ENCODE measurements at places on chromosomes 3 and 15. TPM values are rescaled to one million over a fixed set of nuclear protein-coding genes. Genes with fewer than 3 reads are reported as not detected.

DNA sequence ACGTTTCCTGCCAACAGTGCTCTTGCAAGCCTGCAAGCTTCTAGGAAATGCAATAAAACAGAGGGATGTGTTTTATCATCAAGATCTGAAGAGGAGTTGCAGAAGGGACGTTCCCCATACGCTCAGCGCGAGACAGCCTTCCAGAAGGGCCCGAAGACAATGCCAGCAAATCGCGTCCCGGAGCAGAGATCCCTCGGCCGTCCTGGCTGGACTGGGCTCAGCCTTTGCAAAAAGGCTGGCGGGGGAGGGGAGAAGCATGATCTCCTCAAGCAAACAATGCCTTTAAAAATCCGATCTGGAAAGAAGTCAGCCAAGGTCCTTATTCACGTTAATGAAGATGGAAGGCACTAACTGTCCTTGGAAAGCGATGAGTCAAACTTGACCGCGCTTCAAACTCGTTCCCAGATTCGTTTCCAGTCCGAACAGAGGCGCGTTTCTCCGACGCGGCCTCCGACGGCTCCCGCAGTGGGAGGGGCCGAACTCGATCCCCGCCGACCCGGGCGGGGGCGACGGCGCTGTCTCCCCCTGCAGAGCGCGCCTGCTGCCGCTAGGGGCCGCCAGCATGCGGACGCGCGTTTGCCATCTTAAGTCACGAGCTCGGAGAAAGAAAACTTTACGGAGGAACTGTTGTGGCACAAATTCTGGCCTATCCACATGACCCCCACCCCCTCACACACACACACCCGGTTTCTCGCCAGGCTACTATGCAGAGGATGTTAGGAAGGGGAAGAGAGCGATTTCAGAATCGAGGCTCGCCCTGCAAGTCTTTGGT, 5.5 kb downstream of the BCL6 start:
- H3K27me3 ChIP-seq, result no peaks in the 10 kb centered on the region
- peaks cover 63% of the 10 kb centered on the region for H3K4me1 ChIP-seq
- peak overlapping the region; percentile 51 for H3K4me3 ChIP-seq

GRCh38 chr15:50119063-50120040, at the start of gene ATP8B4:
Gene ATP8B4 (minus strand): TSS chr15:50119233. CDS start chr15:50106966, 12,267 bp downstream.
- H3K4me3 ChIP-seq, result no peak within 1 kb of the TSS
- no peaks in the 10 kb centered on the region for H3K27me3 ChIP-seq
- no peaks in the 10 kb centered on the region for H3K4me1 ChIP-seq

GRCh38 chr15:62545467-62546227, 380.6 kb upstream of the C2CD4B start:
- no peaks in the 10 kb centered on the region for H3K27me3 ChIP-seq
- H3K4me3 ChIP-seq, result no peak overlapping the region
- DNase-seq, result no peak
- no peaks in the 10 kb centered on the region for H3K36me3 ChIP-seq
- peaks cover 10% of the 10 kb centered on the region for H3K4me1 ChIP-seq

GRCh38 chr3:188257384-188258026, 103.5 kb downstream of the LPP start:
- DNase-seq, result no peak
- no peaks in the 10 kb centered on the region for H3K27me3 ChIP-seq
- H3K27ac ChIP-seq, result no peak overlapping the region
- H3K36me3 ChIP-seq, result no peaks in the 10 kb centered on the region

The GABRA5 gene
- not detected for total RNA-seq

- H3K36me3 ChIP-seq, result no peaks in the 10 kb centered on the region
- H3K27ac ChIP-seq, result no peak overlapping the region
- DNase-seq, result no peak
- H3K4me1 ChIP-seq, result peaks cover 6% of the 10 kb centered on the region
- no peaks in the 10 kb centered on the region for H3K27me3 ChIP-seq
Observed at GRCh38 chr3:42608581-42608980, 8.1 kb downstream of the NKTR start.

DNA sequence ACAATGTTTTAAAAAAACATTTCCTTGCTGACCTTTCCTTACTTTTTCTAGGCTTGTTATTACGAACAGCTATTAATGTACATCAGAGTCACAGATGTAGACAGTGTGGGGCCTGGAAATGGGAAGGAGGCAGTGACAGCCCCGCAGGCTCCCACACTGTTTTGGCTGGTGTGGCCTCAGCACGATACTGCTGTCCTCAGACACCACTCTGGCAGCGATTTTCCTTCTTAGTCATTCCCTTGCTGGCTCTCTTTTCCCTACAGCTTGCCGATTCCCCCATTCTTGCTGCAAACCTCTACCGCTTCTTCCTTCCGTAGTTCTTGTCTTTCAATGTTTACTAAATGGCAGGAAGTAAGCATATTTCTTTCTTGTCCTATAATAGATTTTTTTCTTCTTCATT, 113.1 kb downstream of the ABI3BP start:
- H3K4me3 ChIP-seq, result no peak overlapping the region
- H3K27ac ChIP-seq, result no peak overlapping the region
- no peaks in the 10 kb centered on the region for H3K27me3 ChIP-seq
- H3K4me1 ChIP-seq, result no peaks in the 10 kb centered on the region
- no peaks in the 10 kb centered on the region for H3K36me3 ChIP-seq

DNA sequence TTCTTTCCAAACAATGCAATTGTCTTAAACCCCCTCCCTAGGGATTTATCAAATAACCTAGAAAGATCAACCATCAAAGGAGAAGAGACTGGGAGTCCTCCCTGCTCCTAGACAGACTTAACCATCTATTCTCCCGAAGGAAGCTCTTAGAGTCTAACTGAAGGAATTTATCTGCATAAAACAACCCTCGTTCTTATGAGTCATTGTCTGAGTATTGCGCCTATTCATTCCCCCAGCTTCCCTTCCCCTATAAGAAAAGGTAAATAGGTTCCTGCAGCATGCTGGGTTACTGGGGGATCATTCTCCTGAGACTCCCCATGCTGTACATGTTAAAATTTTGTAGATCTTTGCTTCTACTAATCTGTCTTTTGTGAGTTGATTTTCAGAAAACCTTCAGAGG, 412.7 kb downstream of the OCA2 start:
- no peaks in the 10 kb centered on the region for H3K4me1 ChIP-seq
- H3K36me3 ChIP-seq, result no peaks in the 10 kb centered on the region
- H3K27me3 ChIP-seq, result no peaks in the 10 kb centered on the region

The CLDN18 gene
- total RNA-seq, result not detected

The MCF2L2 gene
- 0.17 TPM for total RNA-seq

DNA sequence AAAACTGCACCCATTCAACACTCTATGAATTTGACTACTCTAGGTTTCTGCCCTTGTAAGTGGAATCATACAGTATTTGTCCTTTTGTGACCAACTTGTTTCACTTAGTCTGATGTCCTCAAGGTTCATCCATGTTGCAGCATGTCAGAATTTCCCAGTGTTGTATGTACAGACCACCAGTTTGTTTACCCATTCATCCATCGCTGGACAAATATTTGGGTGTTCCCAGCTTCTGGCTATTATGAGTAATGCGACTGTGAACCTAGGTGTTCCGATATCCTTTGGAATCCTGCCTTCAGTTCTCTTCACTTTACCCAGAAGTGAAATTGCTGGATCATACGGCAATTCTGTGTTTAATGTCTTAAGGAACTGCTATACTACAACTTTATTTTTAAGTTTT, 12.6 kb downstream of the RPL32 start:
- no peaks in the 10 kb centered on the region for H3K4me1 ChIP-seq
- H3K27ac ChIP-seq, result no peak overlapping the region
- no peaks in the 10 kb centered on the region for H3K27me3 ChIP-seq
- H3K36me3 ChIP-seq, result peaks cover 22% of the 10 kb centered on the region

The CHRNB4 gene
- not detected for total RNA-seq

GRCh38 chr15:51267703-51268083, 70.7 kb downstream of the CYP19A1 start:
- DNase-seq, result no peak
- H3K4me1 ChIP-seq, result peaks cover 5% of the 10 kb centered on the region
- H3K36me3 ChIP-seq, result no peaks in the 10 kb centered on the region
- peaks cover 14% of the 10 kb centered on the region for H3K27me3 ChIP-seq
- H3K27ac ChIP-seq, result no peak overlapping the region
- H3K4me3 ChIP-seq, result no peak overlapping the region

The FAM3D gene
- total RNA-seq, result not detected

DNA sequence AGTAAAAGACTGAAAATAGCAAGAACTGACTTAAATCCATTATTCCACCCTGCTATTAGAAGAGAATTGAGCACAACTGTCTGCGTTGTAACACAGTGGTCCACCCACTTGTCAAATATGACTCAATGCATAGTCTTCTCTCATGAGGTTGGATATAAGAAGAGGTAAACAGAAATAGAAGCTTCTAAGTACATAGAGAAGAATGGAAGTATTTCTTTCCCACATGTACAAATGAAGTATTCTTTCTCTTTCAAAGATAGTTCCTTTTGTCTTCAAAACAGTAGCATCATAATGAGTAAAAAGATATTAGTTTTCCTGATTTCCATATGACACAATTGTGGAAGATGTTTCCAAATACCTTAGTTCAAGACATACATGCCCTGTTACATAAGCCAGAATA, 348.6 kb upstream of the CCDC54 start:
- no peaks in the 10 kb centered on the region for H3K27me3 ChIP-seq
- no peaks in the 10 kb centered on the region for H3K36me3 ChIP-seq
- H3K4me1 ChIP-seq, result no peaks in the 10 kb centered on the region
- DNase-seq, result no peak

The GABRB3 gene
- 0.09 TPM for total RNA-seq

DNA sequence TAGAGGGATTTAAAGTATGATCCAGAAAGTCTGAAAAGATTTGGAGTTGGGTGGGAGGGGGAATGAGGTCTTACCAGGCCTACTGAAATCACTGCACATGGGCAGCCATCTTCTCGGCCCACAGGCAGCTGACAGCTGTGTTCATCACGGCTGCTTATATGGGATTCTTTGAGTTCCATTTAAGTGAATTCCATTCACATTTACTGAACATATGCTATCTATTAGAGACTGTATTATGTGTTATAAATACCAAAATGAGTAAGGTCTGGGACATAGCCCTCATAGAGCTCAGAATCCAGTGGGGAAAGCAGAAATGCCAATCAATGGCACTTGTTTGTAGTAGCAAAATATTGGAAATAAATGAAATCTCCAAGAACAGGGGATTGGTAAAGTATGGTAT, 91.1 kb downstream of the TRIM42 start:
- DNase-seq, result no peak
- H3K27ac ChIP-seq, result no peak overlapping the region
- H3K4me3 ChIP-seq, result no peak overlapping the region
- no peaks in the 10 kb centered on the region for H3K36me3 ChIP-seq

- H3K4me1 ChIP-seq, result no peaks in the 10 kb centered on the region
- H3K36me3 ChIP-seq, result peaks cover 37% of the 10 kb centered on the region
- no peak for DNase-seq
- peak overlapping the region; percentile 20 for H3K27ac ChIP-seq
- H3K27me3 ChIP-seq, result no peaks in the 10 kb centered on the region
- no peak overlapping the region for H3K4me3 ChIP-seq
Observed at GRCh38 chr15:90087454-90088154, 14.7 kb downstream of the IDH2 start.

The ZNF860 gene
- 0.42 TPM for total RNA-seq

- no peaks in the 10 kb centered on the region for H3K27me3 ChIP-seq
- no peaks in the 10 kb centered on the region for H3K4me1 ChIP-seq
- no peak overlapping the region for H3K27ac ChIP-seq
- no peak overlapping the region for H3K4me3 ChIP-seq
Observed at GRCh38 chr3:107514453-107514852, 8.3 kb upstream of the BBX start.

DNA sequence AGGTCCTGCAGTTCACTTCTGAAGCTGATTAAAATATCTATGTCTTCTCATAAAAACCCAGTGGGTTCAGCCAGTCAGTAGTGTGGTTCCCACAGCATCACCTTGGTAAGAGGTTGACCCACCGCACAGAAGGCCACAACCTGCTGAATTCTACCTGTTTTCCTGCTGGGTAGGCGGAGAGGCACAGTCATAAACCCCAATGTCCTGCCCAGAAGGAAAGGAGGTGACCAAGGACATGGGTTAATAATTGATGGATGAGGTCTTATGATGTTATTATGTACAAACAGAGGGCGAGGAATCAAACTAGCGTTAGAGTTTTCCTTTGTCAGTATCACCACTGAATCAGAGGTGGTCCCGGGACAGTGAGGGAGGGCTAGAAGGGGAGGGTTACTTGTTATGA, 27.8 kb downstream of the CA12 start:
- H3K4me3 ChIP-seq, result no peak overlapping the region
- no peaks in the 10 kb centered on the region for H3K36me3 ChIP-seq
- DNase-seq, result no peak
- H3K4me1 ChIP-seq, result no peaks in the 10 kb centered on the region
- H3K27me3 ChIP-seq, result no peaks in the 10 kb centered on the region

DNA sequence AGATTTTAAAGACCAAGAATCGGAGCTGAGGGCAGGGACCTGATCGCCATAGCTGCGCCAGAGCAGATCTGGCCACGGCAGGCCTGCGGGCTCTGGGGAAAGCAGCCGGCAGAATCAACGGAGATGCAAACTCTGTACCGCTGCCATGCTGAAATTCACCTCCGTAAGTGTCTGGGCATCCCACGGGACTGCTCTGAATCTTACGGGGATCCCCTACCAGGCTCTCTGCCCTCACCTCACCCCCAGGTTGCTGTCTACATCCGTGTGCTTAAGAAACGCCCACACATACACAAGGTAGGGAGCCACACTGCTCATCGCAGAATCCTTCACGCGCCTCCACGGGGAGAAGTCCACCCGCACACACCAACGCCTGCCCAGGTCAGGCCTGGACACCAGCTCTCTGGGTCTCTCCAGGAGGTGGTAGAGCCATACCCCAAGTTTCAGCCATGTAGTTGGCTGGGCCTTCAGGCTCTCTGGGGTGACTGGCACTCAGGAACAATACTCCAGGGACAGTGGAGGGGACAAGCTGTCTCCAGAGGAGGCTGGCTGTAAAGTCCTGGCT, 33.5 kb downstream of the FAM174B start:
- no peak overlapping the region for H3K4me3 ChIP-seq
- H3K27ac ChIP-seq, result no peak overlapping the region
- H3K36me3 ChIP-seq, result no peaks in the 10 kb centered on the region
- no peaks in the 10 kb centered on the region for H3K27me3 ChIP-seq
- no peak for DNase-seq

GRCh38 chr3:195172896-195173295, 98.1 kb downstream of the XXYLT1 start:
- no peaks in the 10 kb centered on the region for H3K27me3 ChIP-seq
- H3K36me3 ChIP-seq, result no peaks in the 10 kb centered on the region
- no peak for DNase-seq
- H3K4me3 ChIP-seq, result no peak overlapping the region

The RBP2 gene
- total RNA-seq, result 0.79 TPM

DNA sequence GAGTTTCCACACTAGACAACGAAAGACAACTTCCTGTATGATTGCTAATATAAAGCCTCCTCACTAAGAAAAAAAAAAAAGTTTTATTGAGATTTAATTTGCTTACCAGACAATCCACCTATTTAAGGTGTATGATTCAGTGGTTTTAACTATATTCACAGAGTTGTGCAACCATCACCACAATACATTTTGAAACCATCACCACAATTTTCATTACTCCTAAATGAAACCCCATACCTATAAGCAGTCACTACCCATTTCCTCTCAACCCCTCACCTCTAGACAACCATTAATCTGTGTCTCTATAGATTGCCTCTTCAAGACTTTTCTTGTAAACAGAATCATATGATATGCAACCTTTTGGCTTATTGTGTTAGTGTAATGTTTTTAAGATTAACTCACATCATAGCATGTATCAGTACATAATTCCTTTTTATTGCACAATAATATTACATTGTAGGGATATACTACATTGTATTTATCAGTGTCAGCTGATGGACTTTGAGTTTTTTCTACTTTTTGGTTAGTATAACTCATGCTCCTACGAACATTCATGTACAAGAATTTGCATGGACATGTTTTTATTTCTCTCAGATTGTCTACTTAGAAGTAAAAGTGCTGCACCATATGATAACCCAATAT, 339.7 kb downstream of the NLGN1 start:
- no peak for DNase-seq
- no peaks in the 10 kb centered on the region for H3K36me3 ChIP-seq
- no peaks in the 10 kb centered on the region for H3K27me3 ChIP-seq
- H3K27ac ChIP-seq, result no peak overlapping the region

The C3orf70 gene
- total RNA-seq, result 0.79 TPM
